ENCODE measurements at places on chromosomes 11 and 22.
A peak's percentile ranks its signal among the peaks of the same experiment; 100 is the strongest.

DNA sequence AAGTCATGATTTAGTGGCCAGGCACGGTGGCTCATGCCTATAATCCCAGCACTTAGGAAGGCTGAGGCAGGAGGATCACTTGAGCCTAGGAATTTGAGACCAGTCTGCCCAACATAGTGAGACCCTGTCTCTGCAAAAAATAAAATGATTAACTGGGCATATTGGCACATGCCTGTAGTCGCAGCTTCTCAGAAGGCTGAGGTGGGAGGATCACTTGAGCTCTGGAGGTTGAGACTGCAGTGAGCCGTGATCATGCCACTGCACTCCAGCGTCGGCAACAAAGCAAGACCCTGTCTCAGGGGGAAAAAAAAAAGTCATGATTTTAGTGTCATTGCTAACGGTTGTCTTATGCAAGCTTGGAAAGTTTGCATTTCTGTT lies 11.9 kb downstream of the UBE2L3 start:
- DNase-seq: no peak

DNA sequence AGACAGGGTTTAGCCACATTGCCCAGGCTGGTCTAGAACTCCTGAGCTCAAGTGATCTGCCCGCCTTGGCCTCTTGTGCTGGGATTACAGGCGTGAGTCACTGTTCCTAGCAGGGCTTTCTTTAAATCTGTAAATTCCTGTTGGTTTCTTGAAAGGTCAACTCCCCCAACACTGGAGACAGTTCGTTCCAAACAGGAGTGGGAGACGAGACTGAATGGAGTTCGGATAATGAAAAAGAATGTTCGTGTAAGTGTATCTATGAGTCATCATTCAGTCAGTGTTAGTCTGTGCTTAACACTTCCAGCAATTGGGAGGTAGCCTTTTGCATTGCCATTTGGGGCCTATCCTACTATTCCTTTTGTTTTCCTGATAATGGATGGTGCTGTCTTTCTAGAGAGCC lies 10.0 kb upstream of the BACE1-AS start:
- no peak for DNase-seq

DNA sequence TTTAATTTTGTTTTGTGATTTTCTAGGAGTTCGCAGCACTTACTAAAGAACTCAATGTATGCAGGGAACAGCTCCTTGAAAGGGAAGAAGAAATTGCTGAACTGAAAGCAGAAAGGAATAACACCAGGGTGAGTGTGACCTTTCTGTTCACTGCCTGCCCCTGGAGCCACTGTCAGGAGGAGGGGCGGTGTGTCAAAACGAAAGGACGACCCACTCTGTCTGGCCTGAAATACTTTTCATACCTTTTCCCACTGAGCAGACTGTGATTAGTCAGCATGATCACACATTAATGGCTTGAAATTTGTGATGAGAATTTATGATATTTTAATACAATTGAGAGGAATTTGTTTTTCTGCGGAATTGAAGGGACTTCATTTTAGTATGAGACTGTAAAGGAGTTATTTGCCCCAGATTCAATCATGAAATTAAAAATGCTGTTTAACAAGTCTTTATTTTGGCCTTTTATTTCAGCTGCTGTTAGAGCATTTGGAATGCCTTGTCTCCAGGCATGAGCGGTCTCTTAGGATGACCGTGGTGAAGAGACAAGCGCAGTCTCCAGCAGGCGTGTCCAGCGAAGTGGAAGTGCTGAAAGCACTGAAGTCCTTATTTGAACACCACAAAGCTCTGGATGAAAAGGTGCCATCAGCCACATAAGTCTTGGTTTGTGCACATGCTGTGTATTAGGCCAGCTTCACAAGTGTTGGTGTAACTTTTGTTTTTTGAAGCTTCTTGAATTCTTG lies 54.1 kb downstream of the PPFIA1 start:
- peak; percentile 47 for DNase-seq

DNA sequence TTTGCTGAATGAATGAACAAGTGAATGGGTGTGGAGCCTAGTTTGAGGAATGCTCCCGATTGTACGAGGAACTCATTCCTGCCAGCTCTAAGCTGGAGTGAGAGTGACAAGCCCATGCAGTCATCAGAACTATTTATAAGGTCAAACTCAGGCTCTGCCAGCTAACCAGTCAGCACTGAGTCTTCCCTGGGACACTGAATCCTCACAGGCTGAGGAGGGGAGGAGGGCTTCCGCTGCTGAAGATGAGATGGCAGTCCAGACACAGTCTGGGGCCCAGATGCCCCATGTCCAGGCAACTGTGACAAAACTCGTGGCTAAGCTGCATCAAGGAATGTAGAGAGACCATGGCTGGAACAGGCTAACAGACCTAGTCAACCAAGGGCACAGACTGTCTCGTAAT lies 4.0 kb downstream of the LRP4 start:
- DNase-seq: no peak

GRCh38 chr11:113319085-113319484 lies 4.7 kb downstream of the TTC12 start:
- no peak for DNase-seq

DNA sequence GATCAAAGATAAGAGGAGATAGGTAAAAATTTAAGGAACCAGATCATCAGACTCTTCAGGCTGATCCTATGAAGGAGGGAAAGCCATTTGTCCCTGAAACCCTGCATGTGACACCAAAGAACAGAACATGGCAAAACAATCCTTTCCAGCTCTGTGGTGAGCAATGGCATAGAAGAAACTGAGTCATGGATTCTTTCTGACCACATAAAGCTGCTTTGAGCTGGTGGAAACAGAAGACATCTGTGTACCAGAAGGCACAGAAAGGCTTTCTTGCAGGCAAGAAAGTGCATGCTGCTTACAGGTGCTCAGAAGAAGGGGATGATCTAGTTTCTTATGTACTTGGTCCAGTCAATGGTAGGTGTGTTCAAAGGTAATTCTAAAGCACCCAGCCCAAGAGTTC lies 45.0 kb upstream of the APOA1 start:
- no peak for DNase-seq

Measured in GM12891 (cell line).